ENCODE measurements at places on chromosomes 6 and 20.

DNA sequence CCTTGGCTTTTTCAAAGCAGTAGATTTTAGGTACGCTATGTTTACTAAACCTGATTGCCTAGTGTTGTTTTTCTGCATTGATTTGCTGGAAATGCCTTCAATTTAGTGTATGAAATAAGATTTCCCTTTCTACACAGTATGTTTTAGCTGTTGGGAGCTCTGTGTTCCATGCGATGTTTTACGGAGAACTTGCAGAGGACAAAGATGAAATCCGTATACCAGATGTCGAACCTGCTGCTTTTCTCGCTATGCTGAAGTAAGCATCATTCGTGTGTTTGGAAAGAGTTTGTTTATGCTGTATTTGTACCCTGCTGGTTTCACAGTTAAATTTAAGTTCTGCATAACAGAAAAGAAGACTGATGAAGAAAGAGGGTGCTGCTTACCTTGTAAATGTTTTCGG is 1.9 kb downstream of the BTBD3 start:
- no peak for DNase-seq

DNA sequence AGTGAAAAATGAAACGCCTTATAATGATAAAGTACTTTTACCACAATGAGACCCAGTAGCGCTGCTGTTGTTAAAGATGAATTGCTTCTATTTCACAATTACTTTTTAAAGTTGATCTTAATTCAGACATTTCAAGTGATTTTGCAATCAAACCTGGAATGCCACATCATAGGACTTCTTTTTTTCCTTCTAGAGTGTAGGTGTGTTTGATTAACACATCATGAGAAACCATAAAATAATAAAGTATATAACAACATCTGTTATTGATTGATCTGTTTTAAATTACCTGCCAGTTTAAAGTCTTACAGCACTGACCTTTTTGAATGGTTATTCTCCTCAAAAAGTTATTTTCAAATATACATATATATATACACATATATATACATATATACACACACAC is 38.6 kb downstream of the HEBP2 start:
- no peak for DNase-seq

- no peak for DNase-seq
Measured at GRCh38 chr6:129273161-129273560, 390.2 kb downstream of the LAMA2 start.

DNA sequence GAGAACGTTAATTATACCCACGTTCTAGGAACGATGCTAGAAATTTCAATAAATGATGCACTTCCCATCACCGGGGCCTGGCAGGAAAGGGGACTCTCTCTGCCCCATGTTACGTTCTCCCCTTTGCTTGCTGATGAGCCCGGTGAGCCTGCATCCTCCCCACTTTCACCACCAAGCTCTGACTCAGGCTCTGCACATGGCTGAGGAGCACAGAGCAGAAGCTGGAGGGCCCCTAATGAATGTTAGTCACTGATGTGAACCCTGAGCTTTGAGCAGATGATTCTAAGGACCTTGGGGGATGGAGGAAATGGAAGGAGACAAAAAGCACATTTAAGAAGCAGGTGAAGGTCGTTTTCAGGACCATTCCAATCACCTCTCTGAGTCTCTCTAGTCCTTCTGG is 468.2 kb upstream of the ARID1B start:
- no peak for DNase-seq

GRCh38 chr6:70099732-70100131 is 203.2 kb downstream of the COL9A1 start:
- DNase-seq = no peak

- DNase-seq = no peak
Measured at GRCh38 chr6:167949121-167949684, 48.3 kb upstream of the KIF25 start.

DNA sequence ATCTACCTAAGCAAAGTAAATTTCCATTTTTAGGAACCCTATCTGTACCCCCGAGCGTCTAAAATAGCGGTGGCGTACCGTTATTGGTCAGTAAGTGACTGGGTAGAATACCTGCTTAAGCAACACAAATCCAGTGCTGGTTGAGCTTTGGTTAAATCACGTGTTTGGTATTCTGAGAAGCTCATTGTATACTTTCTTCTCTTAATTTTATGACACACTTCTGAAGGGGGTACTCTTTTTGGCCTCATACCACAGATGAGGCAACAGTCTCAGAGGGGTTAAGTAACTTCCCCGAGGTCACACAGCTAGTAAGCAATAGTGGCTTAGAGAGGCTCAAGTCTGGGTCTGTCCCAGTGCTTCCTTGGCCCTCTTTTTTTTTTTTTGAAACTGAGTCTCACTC is 151.2 kb downstream of the TFAP2C start:
- no peak for DNase-seq

DNA sequence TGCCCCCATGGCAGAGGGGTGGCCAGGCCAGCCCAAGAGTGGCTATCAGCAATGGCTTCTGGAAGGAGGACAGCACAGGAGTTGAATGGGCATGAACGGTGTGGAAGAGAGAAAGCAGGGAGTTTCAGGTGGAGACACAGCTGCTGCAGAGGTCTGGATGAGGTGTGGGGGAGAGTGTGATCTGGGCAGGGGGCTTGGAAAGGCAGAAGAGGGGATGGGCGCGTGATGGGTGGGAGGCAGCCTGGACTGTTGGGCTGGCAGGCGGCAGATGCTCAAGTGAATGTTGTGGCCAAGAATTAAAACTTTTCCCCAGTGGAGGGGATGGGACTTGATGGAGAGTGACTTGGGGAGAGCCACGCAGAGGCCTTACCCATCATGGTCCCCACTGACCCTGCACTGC is 46.5 kb downstream of the TOX2 start:
- no peak for DNase-seq

- DNase-seq = no peak
Measured at GRCh38 chr6:168408504-168409136, 32.4 kb upstream of the SMOC2 start.

DNA sequence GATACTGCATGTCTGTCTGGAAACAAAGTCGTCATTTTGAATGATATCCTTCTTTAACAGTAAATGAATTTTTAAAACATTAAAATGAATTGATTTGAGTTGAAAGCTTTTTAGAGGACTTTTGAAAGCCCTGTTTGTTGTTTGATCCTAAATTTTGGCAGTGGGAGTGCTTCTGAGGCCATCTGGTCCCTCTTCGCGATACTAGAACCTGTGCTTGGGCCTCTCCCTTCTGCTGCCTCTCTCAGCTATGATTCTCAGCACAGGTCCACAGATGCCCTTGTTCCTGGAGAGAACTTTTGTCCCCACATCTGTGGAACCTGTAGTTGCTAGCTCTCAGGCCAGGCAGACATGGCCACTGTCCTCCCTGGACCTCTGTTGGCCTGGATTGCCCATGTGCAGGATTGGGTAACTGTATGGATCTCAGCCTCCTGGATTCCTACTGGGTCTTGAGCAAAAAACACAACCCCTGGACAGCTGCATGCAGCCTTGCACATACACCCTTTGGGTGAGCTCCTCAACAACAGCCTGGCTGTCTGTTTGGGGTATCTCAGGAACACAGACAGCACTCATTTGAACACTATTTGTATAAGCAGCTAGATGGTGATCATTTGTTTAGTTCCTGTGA is 21.9 kb downstream of the UST start:
- DNase-seq = no peak

DNA sequence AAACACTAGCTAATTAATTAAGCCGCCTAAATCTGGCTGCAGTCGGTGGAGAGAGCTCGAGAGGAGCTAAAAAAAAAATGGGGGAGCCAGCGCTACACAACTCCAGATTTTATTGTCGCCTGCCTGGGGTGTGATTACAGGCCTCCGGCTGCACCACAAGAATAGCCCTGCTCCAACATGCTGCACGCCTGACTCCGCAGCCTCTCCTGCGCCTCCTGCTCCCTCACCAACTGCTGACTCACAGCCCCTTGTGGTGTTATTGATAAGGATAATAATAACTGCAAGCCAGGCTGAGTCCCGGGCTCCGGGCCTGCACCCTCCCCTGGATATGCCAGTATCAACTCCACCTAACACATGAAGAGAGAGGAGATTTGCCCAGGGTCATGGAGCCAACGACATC is 16.8 kb downstream of the SIRPA start:
- no peak for DNase-seq

- DNase-seq = no peak
Measured at GRCh38 chr6:1724124-1724523, 114.4 kb downstream of the FOXC1 start.

DNA sequence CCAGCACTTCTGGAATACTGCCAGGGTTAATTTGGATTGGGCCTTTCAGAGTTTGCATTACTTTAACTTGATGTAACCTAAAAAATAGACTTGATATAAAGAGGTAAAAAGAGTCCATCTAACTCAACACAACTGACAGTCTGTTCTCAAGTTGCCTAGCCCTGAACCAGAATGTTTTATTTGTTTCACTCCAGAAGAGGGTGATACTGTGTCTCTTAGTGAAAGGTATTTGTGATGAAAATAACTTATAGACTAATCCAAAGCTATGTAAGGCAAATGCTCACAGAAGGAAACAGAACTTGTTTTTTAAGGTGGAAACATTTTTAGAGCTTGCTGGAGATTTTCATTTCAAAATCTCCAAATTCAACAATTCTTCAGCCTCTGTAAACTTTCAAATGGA is 469.1 kb upstream of the RUNX2 start:
- no peak for DNase-seq

DNA sequence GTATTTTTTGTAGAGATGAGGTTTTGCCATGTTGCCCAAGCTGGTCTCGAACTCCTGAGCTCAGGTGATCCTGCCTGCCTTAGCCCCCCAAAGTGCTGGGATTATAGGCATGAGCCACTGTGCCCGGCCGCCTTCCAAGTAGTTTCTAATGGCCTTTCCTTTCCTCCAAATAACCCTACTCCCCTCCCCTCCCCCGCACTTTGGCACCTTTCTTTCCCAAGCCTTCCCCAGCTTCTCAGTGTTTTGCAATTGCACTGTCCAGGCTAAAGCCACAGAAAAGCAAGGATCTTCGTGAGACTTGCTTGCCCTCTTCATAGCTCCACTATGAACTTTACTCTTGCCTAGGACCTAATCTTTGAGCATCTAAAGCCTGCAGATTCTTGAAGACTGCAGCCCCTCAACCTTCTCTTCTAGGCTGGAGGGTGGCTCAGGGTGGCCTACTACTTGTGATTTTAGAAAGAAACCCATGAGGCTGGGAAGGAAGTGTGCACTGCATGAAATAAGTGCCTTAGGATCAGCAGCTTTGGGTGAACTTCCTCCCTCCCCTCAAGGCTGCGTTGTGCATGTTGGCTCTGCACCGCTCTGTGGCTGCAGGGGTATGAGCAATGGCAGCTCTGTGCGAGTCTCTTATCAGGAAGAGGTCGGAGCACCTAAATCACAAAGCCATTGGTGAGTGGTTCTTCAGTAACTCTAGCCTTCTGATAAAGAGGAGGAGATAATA is 152.4 kb upstream of the SNX9 start:
- no peak for DNase-seq

GRCh38 chr6:159969921-159970320 is 1.0 kb downstream of the IGF2R start:
- no peak for DNase-seq

- no peak for DNase-seq
Measured at GRCh38 chr6:143099647-143100046, 39.0 kb downstream of the AIG1 start.

DNA sequence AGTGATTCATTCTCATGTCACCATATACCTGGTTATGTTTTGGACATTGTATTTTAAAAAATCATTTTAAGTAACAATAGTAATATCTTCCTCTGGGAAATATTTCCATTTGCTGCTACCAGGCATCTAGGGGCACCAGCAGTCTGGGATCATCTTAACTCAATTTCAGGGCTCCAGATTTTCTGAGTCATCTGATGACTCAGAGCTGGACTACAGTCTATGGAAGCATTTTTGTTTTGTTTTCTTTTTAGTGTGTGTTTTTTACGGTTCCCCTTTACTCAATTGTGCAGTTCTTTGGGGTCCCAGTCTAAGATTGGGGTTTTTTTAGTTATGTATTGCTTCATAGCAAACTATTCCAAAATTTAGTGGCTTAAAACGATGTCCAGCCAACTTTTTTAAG is 5.7 kb upstream of the FKBP5 start:
- no peak for DNase-seq

- no peak for DNase-seq
Measured at GRCh38 chr6:130697271-130697994, 129.8 kb upstream of the SMLR1 start.

GRCh38 chr6:6635291-6635690 is 46.8 kb downstream of the LY86 start:
- no peak for DNase-seq

GRCh38 chr6:34816635-34817301 is 24.9 kb downstream of the BLTP3A start:
- DNase-seq = no peak

DNA sequence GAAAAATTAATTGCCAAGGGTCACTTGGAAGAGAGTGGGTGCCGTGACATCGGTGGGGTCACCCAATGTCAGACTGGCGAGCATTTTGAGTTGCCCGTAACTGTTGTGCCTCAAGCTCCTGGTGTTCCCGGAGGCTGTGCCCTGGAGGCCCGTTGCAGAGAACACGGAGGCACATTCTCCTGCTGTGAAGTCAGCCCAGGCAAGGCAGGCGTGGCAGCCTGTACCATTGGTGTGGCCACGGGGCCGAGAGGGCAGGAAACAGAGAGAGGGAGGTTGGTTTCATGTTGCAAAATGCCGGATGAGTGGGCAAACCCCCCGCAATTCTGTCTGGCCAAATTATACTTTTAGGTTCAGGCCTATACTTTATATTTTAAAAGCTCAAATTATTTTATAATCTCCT is 81.2 kb downstream of the THBS2 start:
- DNase-seq = peak; percentile 86

- no peak for DNase-seq
Measured at GRCh38 chr6:139659711-139660110, 285.3 kb upstream of the CITED2 start.

- no peak for DNase-seq
Measured at GRCh38 chr6:76843054-76843822, 620.1 kb downstream of the HTR1B start.

All from vagina (tissue), 2 donors.